Hypothalamus (tissue), 51 donors: ENCODE measurements at places on chromosomes 6 and 20.

DNA sequence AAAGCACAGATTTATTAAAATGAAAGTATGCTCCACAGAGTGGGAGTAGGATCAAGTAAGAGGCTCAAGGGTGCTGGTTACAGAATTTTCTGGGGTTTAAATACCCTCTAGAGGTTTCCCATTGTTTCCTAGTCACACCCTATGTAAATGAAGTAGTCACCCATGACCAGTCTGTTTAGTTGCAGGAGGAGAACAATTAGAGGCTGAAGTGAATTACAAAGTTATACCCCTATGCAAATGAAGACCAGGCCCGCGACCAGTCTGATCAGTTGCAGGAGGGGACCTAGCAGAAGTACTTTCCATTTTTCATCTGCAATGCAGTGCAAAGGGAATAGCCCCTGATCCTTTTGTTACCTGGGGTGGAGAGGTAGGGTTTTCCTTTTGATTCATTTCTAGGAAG is 11.8 kb upstream of the FILIP1 start:
- no peak for DNase-seq

DNA sequence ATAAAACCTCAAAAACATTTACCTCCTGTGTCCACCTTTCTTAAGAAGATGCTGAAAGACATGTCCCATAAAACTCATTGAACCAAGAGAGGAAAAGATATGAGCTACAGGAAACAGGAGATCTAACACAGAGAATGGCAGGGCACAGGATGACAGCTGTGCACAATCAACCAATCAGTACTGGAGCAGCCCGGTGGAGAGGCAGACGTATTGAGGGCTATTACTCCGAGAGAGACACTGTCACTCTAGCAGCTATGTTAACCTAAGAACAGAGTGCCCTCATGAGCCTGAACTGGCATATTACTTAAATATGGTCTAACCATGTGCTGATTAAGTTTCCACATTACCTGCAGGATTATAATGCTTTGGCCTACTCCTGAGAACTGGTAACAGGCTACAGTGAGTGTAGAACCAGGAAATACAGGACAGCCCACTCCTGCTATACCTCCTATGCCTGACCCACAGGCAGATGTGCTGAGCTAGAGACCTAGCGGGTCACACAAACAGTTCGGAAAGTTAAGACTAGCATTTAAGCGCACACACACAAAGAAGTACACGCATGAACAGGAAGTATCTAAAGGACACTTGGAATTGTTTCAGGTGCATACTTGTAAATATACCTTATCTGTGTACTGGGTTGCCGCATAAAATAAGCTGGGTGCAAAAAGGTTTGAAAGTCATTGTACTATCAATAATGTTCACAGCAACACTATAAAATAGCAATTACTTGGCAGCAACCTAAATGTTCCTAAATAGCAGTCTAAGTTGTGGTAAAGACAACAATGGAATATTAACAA is 199.3 kb upstream of the SHLD1 start:
- no peak for DNase-seq

GRCh38 chr6:138815797-138816528 is 20.1 kb downstream of the ECT2L start:
- no peak for DNase-seq

GRCh38 chr6:103273048-103273447 is 1586.7 kb downstream of the HACE1 start:
- no peak for DNase-seq

DNA sequence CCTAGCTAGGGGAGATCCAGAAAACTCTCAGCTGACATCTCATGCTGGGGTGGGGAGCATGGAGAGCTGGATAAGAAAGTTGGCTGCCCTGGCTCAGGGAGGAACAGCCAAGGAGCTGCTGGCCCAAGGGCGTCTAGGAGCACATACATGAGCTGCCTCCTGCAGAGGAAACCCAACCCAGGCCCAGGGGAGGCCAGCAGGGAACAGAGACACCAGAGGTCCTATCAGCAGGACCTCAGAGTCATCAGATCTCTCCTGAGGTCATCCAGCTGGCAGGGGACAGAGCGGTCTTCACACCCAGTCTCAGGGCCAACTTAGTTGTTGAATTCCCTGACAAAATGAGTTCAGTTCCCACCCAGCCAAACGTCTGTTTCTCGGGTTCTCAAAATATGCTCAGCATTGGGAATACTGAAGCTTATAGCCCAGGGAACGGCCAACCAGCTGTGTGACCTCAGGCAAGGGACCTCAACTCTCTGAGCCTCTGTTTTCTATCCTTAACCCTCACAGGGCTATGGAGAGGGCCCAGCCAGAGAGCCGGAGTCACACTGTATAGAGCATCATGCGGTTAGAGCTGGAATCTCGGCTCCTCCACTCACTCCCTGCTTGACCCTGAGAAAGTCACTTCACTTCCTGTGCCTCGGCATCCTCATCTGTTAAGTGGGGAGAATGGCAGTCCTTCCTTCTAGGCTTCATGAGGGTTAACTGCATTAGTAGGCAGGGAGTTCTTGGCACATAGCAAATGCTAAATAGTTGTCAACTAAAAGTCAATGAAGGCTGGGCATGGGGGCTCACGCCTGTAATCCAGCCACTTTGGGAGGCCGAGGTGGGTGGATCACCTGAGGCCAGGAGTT is 13.8 kb downstream of the ADA start:
- no peak for DNase-seq

DNA sequence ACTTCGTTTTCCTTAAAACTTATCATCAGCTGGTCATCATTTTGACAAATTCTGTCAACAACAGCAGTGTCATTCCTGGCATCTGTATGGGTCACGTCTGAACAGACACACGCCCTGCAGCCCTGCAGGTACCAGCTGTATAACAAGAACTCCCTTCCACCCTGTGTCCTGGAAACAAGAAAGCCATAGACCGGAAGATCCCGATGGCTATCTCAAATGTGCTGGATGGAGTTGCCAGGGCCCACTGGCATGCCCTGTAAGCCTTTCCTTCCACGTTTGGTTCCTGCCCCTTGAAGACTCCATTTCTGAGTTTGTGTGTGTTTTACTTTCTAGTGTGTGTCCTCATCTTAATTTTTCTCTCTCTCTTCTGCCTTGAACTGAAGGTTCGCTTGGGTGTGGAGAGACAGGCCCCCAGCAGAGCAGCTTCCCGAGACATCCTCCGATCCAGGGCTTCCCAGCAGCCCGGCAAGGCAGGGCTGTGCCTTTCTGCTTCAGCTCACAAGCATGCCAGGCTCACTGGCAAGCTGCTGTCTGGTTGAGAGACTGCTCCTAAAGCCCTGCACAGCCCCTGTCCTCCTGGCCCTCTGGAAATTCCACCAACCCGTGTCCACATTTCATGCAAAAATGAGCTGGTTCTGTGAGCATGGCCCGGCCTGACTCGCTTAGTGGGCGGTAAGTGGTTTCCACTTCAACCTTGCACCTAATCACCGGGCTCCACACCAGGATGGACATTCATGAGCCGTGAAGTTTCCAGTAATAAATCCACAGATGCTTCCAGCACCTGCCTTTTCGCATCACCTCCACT is 8.7 kb downstream of the GFRA4 start:
- DNase-seq: no peak

GRCh38 chr20:37690626-37691369 is 3.0 kb upstream of the CTNNBL1 start:
- DNase-seq: no peak

DNA sequence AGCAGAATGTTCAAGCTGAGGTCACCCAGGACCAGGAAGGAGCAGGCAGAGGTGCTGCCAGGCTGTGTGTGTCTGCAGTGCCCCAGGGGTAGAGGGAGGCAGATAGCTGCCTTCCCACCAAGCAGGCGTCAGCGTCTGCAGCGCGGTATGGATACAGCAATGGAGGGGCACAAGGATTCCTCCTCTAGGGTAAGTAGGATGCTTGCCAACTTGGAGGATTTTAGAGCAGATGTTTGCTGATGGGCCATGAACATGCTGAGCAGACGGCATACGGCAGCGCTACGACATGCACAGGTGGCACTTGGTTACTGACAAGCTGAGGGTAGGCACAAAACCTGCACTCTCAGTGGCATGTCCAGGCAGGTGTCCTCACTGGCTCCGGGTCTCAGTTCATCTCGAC is 48.1 kb downstream of the PSMG4 start:
- no peak for DNase-seq

- no peak for DNase-seq
Measured at GRCh38 chr20:32474009-32474716, 111.0 kb downstream of the NOL4L start.

DNA sequence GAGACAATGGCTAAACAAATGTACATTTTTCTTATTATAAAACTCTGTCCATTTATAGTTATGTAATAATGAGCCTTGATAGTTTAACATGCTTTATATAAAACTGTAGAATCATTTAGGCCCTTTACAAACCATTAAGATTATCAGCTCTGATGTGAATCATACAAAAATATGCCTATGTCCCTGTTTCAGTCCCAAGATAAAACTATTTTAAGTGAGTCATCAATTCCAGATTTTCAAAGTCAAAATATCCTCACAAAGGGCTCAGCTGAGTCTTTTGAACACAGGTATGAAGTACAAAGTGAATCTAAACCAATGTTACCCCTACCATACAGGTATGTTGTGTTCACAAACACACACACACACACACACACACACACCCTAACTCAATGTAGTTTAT is 88.0 kb downstream of the PTPRK start:
- DNase-seq: no peak

DNA sequence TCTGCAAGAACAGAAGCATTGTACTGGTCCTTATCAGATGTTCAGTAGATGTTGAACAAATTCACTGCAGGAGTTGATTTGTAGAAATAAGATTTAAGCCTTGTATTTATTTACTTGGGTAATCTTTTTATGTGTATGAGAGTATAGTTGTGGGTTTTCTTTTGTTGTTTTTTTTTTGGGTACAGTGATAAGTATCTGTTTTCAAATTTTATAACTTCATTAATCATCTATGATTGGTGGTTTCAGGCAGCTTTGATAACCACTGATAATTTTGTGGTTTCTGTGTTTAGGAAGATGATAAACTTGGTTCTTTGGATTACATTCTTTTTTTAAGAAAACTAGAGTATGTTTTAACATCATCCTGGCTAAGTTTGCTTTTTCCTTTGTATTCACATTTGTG is 2.8 kb downstream of the AFDN start:
- no peak for DNase-seq

DNA sequence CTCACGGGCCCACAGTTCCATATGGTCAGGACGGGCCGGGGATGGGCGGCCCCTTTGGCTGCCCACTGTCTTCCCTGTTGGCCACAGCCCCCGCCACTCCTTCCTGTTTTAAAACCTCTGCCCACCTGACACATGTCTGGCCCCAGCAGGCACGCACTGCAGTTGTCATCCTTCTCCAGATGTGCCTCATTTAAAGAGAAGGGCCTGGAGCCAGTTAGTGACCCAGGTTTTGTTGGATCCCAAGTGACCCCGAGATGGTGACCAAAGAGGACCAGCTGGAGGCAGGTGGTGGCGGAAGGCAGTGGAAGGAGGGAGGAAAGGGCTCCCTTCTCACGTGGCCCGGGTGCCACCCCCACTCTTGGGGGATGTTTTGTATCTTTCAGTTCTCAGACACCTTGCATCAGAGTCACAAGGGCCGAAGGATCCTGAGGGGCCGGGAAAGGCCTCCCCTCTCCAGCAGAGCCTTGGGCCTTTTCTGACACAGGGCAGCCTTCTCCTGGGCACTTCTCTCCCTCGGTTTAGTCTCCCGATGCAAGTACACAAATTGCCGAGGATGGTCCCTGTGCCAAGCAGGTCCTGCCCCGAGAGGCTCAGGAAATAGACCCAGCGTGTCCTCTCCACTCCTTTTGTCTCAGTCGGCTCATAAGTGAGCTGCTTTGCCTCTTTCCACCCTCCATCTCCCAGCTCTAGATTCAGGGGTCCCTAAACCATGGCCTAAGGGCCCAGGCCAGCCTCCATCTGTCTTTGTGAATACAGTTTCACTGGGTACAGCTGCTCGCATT is 117.6 kb downstream of the SULF2 start:
- DNase-seq: no peak

DNA sequence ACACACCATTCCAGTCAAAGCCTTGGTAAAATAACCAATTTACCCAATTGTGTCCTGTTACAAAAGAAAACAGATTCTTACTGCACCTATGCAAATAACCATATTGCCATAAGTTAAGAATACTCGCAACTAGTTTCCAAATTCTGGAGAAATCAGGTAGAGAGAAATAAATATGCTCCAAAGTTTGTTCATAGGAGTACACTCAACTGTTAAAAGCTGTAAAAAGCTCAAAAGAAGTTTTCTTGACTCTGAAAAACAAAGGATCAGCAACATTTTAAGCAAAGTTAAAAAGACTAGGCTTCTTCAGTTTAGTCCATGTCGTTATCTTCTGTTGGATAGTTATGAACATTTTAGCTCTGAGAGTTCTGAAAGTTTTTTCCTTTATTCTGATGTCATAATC is 48.0 kb downstream of the CEP85L start:
- no peak for DNase-seq

DNA sequence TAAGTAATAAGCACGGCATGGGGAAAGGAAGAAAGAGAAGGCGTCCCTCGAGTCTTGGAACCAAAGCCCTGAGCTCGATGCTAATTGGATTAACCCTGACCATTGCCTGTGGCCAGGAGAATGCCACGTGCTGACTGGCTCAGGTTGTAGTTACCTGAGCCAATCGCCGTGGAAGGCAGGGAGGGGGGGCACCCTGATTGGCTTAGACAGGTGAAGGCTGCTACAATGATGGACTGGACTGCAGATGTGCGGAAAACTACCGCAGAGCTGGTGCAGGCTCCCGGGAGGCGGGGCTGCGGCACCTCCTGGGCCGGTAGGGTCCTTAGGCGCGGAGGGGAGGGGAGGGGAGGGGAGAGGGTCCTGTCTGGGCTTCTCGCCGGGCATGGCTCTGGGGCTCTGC is 121.3 kb downstream of the TFAP2C start:
- DNase-seq: no peak

DNA sequence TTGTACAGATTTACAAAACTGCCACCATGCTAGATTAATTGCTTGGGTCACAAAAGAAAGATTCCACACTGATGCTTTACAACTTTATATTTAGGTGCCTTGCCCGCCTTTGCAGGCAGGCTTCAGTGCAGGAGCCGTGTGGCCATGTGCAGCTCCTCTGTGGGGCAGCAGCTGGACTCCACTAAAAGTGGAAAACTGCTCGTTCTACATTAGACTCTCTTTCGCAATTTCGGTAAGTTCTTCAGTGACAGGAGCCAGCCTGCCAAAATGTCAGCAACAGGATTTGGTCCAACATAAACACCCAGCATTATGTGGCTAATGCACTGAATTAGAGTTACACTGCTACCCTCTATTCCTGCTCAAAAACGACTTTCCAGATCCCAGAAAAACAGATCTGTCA is 174.4 kb upstream of the KCNK16 start:
- no peak for DNase-seq

DNA sequence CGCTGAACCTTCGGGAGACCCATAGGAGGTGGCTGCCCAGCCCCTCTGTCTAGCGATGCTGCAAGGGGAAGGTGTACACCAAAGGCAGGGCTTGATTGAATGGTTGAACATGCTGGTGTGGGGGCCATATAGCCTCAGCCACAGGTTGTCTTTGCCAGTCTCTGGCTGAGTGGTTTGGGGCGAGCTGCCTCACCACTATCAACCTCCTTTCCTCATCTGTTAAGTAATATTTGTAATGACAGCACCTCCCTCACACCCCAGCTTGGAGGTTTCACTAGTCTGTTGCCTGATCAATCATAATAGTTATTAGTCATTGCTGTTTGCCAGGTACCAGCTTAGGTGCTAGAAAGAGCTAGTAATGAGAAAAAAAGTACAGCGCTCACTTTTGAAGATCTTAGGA is 11.8 kb upstream of the ZNF831 start:
- DNase-seq: no peak
